ENCODE measurements at places on chromosomes 13 and 19.

GRCh38 chr13:96229356-96229755 lies 139.4 kb downstream of the HS6ST3 start:
- DNase-seq: no peak

DNA sequence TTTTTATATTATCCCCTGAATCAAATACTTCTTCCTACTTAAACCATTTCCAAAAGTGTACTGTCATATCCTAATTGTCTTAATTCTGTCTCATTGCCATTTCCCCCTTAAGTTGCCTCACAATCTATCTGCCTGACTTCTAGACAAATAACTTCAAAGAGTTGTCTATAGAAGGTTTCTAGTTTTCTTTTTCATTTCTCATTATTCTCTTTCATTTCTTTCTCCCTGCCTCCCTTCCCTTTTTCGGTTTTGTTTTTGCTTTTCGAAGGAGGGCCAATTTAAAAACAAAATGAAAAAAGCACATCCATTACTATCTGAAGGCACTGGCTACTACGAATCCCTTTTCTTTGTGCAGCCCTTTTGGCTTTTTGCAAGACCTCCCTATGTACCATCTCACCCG lies 367.2 kb downstream of the DNAJC15 start:
- DNase-seq: no peak

- DNase-seq: no peak
Measured at GRCh38 chr19:12800923-12801465, 606 bp downstream of the PRDX2 start.

GRCh38 chr13:111467111-111467890 lies 146.9 kb downstream of the TEX29 start:
- no peak for DNase-seq

DNA sequence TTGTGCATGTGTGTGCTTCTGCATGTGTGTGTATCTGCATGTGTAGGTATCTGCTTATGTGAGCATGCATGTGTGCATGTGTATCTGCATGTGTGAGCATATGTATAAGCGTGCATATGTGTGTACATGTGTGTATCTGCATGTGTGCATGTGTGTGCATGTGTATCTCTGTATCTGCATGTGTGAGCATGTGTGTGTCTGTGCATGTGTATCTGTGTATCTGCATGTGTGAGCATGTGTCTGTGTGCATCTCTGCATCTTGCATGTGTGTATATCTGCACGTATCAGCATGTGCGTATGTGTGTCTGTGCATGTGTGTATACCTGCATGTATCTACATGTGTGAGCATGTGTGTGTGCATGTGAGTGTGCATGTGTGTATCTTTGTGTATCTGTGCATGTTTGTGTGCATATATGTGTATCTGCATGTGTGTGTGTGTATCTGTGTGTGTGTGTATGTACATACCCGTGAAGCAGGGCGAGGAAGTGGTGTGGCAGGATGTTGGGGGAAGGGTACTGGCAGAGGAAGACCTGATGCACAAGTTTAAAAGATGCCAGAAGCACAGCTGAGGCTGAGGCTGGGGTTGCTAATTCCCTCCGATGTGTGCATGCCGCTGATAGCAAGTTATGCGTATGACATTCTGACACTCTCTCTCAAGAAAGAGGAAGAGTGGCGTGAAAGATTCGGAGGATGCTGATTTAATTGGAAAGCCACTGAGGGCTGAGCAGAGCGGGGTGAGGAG lies 64.2 kb downstream of the TEX29 start:
- no peak for DNase-seq

DNA sequence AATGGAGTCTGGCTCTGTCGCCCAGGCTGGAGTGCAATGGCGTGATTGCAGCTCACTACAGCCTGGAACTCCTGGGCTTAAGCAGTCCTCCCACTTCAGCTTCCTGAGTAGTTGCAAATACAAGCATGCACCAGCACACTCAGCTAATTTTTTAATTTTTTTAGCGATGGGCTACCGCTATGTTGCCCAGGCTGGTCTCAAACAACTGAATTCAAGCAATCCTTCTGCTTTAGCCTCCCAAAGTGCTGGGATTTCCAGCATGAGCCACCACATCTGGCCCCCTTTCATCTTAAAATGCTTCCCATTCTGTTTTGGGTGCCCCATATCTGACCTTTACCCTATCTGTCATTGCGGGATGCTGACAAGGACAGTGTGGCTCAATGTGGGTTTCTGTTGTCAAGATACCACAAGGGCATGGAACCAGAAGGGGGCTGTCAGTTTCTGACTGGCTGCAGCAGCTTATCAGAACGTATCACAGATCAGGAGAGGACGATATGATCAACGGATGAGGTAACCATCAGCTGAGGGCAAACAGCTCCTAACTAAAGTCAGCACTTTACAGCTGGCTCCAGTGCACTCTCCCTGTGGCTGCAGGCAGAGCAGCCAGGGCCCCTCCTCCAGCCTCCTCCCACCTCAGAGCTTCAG lies 32.4 kb downstream of the GPR42 start:
- no peak for DNase-seq

DNA sequence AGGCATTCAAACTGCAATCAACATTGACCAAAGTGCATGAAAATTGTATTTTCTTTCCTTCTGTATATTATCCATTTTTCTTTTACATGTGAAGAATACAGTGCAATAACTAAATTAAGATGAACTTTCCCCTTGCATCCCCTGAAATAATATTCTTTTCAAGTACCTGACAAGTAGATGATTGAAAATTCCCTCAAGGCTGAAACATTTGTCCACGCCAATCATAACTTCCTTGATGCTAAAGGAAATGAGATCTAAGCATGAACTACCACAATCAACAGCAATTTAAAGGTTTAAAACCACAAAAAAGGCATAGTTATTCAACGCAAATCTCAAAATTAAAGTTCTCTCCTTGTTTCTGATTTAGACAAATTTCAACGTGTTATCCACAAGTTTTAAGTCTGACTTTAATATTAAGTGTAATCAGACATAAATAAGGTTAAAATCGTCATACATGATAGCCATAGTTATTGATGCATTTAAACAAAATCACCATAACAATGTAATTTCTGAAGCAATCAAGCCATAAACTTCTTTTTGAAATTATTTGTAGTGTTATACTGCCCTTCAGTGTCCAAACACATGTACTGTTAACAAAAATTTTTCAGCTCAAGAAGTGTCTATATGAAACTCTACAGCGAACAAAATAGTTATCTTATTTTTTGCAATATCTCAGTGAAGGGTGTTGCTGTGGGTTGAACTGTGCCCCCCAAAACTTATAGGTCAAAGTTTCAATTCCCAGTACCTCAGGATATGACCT lies 169.5 kb downstream of the DCLK1 start:
- DNase-seq: no peak

GRCh38 chr13:20489185-20489820 lies 36.4 kb downstream of the CRYL1 start:
- DNase-seq: no peak

Data from stimulated activated CD4-positive, alpha-beta T cell treated with anti-CD3 and anti-CD28 coated beads, Interleukin-4, amount 100 ng/mL, for 48 hours (primary cell).